ENCODE measurements at places on chromosomes 7 and 10. TPM values are rescaled to one million over a fixed set of nuclear protein-coding genes. Genes with fewer than 3 reads are reported as not detected.

ELN gene
- total RNA-seq, result 11.0 TPM

- DNase-seq, result no peak
Measured at GRCh38 chr7:109376576-109376975, 806.9 kb downstream of the DNAJB9 start.

GPRIN2 gene
- total RNA-seq, result 18.8 TPM

DNA sequence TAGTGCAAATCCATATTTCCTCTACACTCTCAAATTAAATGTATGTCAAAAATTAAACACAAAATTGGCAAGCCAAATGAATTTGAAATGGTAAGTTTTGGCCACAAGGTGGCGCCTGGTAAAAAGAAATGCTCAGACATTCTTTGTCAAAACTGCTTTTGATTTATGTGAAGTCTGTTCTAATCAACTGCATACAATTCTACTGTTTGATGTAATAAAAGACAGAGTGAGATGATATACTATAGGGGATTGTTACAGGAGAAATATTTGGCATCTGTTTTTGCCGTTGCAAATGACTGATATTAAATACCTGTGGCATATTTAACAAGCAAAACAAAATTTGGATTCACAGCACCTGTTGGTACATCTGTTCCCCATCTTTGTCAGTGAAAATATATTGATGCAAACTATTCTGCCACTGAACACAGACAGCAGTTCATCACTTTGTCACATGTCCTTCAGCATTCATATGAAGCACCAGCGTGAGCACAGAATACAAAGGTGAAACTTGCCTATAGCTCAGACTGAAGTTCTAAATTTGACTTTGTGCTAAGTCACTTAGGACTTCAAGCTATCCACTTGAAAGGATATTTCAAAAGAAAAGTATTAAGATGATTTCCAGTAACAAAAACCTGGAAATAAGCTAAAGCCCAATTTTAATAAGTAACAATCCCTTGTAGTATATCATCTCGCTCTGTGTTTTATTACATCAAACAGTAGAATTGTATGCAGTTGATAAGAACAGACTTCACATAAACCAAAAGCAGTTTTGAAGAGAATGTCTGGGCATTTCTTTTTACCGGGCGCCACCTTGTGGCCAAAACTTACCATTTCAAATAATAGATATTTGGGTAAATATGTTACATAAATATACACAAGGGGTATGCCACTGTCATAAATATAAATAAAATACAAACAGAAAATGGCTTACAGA, 10.2 kb upstream of the CH25H start:
- DNase-seq, result no peak

TMEM176B gene
- total RNA-seq, result 2.4 TPM

- no peak for DNase-seq
Measured at GRCh38 chr10:1411451-1411850, 325.9 kb downstream of the ADARB2 start.

GRCh38 chr7:52260046-52260665, 775.3 kb upstream of the POM121L12 start:
- DNase-seq, result no peak

DNA sequence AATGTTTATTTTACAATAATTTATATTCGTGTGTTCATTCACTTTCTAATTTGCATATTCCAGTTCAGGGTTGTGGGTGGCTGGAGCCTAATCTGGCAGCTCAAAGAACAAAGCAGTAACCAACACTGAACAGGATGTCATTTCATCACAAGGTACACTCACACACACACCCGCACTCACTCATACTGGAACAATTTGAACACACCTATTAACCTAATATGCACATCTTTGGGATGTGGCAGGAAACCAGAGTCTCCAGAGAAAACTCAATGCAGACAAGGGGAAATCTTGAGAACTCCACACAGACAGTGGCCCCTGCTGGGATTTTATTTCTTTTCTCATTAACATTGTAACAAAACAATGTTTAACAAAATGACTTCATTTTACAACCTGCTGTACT, 97.4 kb downstream of the TWIST1 start:
- no peak for DNase-seq

TMEM273 gene
- 2.4 TPM for total RNA-seq
